A549 treated with Mapracorat at 1 μM for 4 hours (cell line): ENCODE measurements at places on chromosomes 7 and 10. TPM values are rescaled to one million over a fixed set of nuclear protein-coding genes. Genes with fewer than 3 reads are reported as not detected.

The TRIL gene
- total RNA-seq, result not detected in 5 replicates

The GNGT1 gene
- total RNA-seq, result not detected in 5 replicates

The SPDYE2B gene
- not detected in 5 replicates for total RNA-seq

The FGL2 gene
- total RNA-seq, result not detected in 5 replicates

The MMRN2 gene
- total RNA-seq, result 0.73 to 1.6 TPM (median 0.98 TPM) in 5 replicates

The OR2F1 gene
- not detected in 5 replicates for total RNA-seq

The CHCHD1 gene
- total RNA-seq, result 62.1 to 69.8 TPM (median 68.1 TPM) in 5 replicates

The PNLIPRP2 gene
- not detected in 5 replicates for total RNA-seq

The MGAM2 gene
- total RNA-seq, result 0.03 TPM in 1 of 5 replicates, not detected in the others

The EBLN1 gene
- 0.14 to 0.23 TPM (median 0.16 TPM) in 4 of 5 replicates, not detected in the other for total RNA-seq

The NKX1-2 gene
- 0.04 to 0.06 TPM in 2 of 5 replicates, not detected in the others for total RNA-seq

The HOXA5 gene
- total RNA-seq, result 3.4 to 6.8 TPM (median 5.8 TPM) in 5 replicates

The RAPGEF5 gene
- total RNA-seq, result 0.10 to 0.31 TPM (median 0.16 TPM) in 5 replicates

The PPP1R3C gene
- total RNA-seq, result 22.1 to 28.4 TPM (median 23.7 TPM) in 5 replicates

The DNAH11 gene
- 0.04 to 0.43 TPM (median 0.20 TPM) in 5 replicates for total RNA-seq

The MYL10 gene
- total RNA-seq, result not detected in 5 replicates

The CAMK1D gene
- 6.7 to 9.4 TPM (median 8.8 TPM) in 5 replicates for total RNA-seq

The HSPA14 gene
- 40.5 to 44.0 TPM (median 43.1 TPM) in 5 replicates for total RNA-seq

The AEBP1 gene
- total RNA-seq, result 0.19 TPM in 1 of 5 replicates, not detected in the others

The EIF5AL1 gene
- 2.1 to 4.1 TPM (median 2.2 TPM) in 5 replicates for total RNA-seq

The AKR1D1 gene
- not detected in 5 replicates for total RNA-seq

The MMD2 gene
- not detected in 5 replicates for total RNA-seq

The FAM237B gene
- total RNA-seq, result 0.04 to 0.06 TPM in 2 of 5 replicates, not detected in the others

The SYT15 gene
- 2.3 to 4.1 TPM (median 2.4 TPM) in 5 replicates for total RNA-seq

The CALML3 gene
- not detected in 5 replicates for total RNA-seq

The HTRA1 gene
- total RNA-seq, result 50.8 to 64.4 TPM (median 55.3 TPM) in 5 replicates

The CYP17A1 gene
- total RNA-seq, result not detected in 5 replicates

The SLC18A3 gene
- not detected in 5 replicates for total RNA-seq

The SFXN4 gene
- total RNA-seq, result 45.8 to 50.5 TPM (median 46.3 TPM) in 5 replicates

The CPA4 gene
- 3.3 to 5.3 TPM (median 4.3 TPM) in 5 replicates for total RNA-seq

The EZH2 gene
- 20.3 to 24.1 TPM (median 21.8 TPM) in 5 replicates for total RNA-seq

The PRKCQ gene
- total RNA-seq, result 3.3 to 4.1 TPM (median 3.6 TPM) in 5 replicates

The TSPAN12 gene
- 0.46 to 0.59 TPM (median 0.49 TPM) in 5 replicates for total RNA-seq

The HOXA4 gene
- 1.3 to 2.2 TPM (median 1.8 TPM) in 5 replicates for total RNA-seq

The RNF32 gene
- total RNA-seq, result 1.1 to 2.1 TPM (median 1.9 TPM) in 5 replicates

The CALML5 gene
- not detected in 5 replicates for total RNA-seq

The ZNF488 gene
- 11.5 to 14.5 TPM (median 13.2 TPM) in 5 replicates for total RNA-seq

The GIMAP1 gene
- total RNA-seq, result not detected in 5 replicates

The TFEC gene
- 0.22 TPM in 1 of 5 replicates, not detected in the others for total RNA-seq

The IFRD1 gene
- total RNA-seq, result 26.9 to 33.1 TPM (median 32.2 TPM) in 5 replicates

The SFTPD gene
- 0.11 to 0.21 TPM (median 0.20 TPM) in 3 of 5 replicates, not detected in the others for total RNA-seq

The PTN gene
- not detected in 5 replicates for total RNA-seq

The SPDYE11 gene
- not detected in 5 replicates for total RNA-seq

The SPDYE9 gene
- not detected in 5 replicates for total RNA-seq

The SOSTDC1 gene
- total RNA-seq, result not detected in 5 replicates

The HHEX gene
- 12.0 to 13.6 TPM (median 12.8 TPM) in 5 replicates for total RNA-seq

The GALNT17 gene
- total RNA-seq, result not detected in 5 replicates

The ARHGAP22 gene
- 3.4 to 5.1 TPM (median 4.0 TPM) in 5 replicates for total RNA-seq

The SKIDA1 gene
- 0.85 to 1.3 TPM (median 1.0 TPM) in 5 replicates for total RNA-seq

The CEP55 gene
- total RNA-seq, result 57.5 to 72.2 TPM (median 65.1 TPM) in 5 replicates

The FLNC gene
- total RNA-seq, result 3.6 to 5.7 TPM (median 3.8 TPM) in 5 replicates

The DGKI gene
- 0.22 to 0.63 TPM (median 0.39 TPM) in 5 replicates for total RNA-seq

The TBXAS1 gene
- 12.5 to 15.0 TPM (median 14.7 TPM) in 5 replicates for total RNA-seq

The PDGFA gene
- total RNA-seq, result 28.5 to 33.9 TPM (median 31.6 TPM) in 5 replicates

The EGFR gene
- total RNA-seq, result 85.7 to 122 TPM (median 97.1 TPM) in 5 replicates

The HKDC1 gene
- total RNA-seq, result 8.7 to 13.7 TPM (median 10.3 TPM) in 5 replicates
